ENCODE measurements at places on chromosomes 3 and 15. TPM values are rescaled to one million over a fixed set of nuclear protein-coding genes. Genes with fewer than 3 reads are reported as not detected.
A peak's percentile ranks its signal among the peaks of the same experiment; 100 is the strongest.

DNA sequence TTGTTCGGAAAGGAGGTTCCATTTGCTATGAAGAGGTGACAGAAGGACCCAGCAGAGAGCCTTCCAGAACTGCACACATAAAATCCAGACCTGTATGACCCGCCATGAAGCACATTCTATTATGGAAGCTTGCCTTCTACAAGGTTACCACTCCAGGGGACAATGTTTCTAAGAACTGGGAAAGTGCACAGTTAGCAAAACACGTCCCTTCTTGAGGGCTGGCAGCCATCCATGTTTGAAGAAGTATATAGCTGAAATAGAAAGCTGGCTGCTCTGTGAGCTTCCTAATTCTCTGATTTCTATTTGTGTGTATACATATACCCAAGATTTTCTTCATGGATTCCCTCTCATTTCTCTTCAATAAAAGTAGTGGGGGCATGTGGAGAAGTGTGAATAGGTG is 74.6 kb downstream of the CNTN3 start:
- peak; percentile 28 for DNase-seq

VPS18 gene
- polyA plus RNA-seq = 12.6 TPM

DNA sequence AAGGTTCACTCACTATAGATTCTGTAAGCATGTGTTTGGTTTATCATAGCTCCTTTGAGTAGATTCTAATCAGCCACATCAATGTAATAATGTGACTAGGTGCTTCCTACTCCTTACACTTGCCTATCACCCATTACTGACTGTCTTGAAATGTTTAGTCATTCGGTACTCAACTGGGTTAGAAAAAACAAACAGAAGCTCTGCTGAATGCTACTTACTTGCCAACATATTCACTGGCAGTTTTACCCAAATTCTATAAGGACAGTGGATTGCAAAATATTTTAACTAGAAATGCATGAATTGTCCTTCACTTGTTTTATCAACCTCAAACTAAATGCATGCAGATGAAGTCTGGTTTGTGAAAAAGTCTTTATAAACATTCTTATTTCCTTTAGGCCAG is 352.1 kb upstream of the ALCAM start:
- no peak for DNase-seq

PROK2 gene
- polyA plus RNA-seq = not detected

DNA sequence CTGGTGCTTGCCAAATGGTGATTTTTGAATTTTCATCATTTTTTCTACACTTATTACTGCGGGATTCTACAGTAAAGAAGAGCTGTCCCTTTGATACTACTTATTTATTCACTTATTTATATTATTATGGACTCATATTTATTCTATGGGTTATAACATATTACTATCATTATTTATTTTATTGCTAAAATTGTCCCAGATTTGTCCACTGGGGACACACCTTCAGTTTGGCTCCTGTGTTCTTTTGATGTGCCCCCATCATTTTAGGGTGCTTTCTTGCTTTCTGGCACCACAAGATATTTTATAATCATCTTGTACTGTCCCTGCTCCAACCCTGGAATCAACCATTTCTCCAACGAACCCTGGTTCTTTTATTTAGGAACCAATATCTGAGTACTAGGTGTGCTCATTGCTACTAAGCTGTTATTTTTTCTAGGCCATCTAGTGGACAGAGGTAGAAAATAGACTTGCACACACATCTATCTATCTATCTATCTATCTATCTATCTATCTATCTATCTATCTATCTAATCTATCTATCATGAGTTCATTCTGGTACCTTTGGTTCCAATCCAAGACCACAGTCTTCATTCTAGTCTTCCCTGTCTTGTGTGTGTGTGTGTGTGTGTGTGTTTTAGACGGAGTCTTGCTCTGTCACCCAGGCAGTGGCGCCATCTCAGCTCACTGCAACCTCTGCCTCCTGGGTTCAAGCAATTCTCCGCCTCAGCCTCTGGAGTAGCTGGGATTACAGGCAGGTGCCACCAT is 16.0 kb downstream of the SLC22A14 start:
- DNase-seq = no peak

IFT57 gene
- polyA plus RNA-seq = 86.0 TPM

DTWD1 gene
- polyA plus RNA-seq = 51.2 TPM

- no peak for DNase-seq
Measured at GRCh38 chr3:153599685-153600084, 437.7 kb downstream of the RAP2B start.

DNA sequence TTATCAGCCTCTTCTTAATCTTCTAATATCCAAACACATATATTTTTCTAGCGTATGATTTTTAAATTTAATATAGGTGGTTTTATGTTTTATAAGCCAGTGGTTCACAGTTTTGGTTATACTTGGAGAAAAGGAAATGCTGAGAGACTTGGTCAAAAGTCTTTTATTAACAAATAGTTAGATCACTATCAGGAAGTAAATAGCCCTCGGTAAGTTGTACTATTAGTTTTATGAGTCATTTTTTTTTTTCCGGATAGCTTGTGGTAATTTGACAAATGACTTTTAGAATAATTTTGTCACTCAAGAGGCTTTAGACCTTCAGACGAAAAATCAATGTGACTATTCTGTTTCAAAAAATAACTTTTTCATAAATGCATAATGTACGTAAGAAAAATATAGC is 232.2 kb upstream of the ROBO1 start:
- DNase-seq = no peak

VEPH1 gene
- polyA plus RNA-seq = 28.5 TPM

KCNAB1 gene
- 1.7 TPM for polyA plus RNA-seq

- DNase-seq = no peak
Measured at GRCh38 chr3:155739154-155739553, 5.7 kb downstream of the PLCH1 start.

DNA sequence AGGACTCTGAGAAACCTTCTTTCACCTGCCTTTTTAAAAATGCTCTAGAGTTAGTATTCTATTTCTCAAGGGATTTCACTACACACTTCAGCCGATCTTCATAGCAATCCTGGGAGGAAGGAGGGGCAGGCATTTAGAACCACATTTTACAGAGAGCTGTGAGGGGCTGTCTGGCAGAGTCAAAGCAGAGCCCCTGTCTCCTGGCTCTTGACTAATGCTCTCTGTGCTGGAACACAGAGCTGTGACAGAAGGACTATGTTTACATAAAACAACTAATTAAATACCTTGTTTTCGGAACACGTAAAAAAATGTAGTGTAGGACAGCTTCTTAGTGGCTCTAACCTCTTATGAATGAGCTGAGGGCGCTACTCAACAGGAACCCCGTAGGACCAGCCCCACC is 7.6 kb upstream of the SPTBN5 start:
- no peak for DNase-seq

DNA sequence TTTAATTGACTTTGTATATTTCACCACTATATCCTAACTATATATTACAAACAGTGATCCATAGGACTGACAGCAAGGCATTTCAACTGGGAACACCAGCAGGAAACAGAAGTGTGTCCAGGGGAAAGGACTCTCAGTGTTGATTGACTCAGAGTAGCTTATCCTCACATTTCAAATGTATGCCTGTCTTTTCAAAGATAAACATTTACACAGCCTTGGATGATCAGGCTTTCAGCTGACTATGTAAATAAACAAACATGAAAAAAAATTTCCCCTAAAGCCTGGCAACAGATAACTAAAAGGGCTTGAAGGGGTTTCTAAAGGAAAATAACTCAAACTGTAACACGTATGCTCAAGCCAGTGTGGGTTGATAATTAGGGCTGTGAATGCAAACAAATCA is 321.8 kb downstream of the TBC1D5 start:
- DNase-seq = no peak

DNA sequence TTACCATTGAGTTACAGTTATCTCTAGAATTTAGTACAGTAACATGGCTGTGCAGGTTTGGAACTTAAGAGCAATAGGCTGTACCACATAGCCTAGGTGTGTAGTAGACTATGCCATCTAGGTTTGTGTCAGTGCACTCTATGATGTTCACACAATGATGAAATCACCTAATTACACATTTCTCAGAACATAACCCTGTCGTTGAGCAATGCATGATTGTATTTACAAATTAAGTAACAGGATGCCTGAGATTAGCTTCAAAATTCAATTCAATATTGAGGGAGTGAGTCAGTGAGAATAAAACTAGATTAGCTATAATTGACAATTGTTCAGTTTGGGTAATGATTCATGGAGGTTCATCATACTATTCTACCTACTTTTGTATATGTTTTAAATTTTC is 633.8 kb downstream of the IGSF11 start:
- DNase-seq = no peak

ISLR gene
- polyA plus RNA-seq = 45.1 TPM

CCDC71 gene
- 18.0 TPM for polyA plus RNA-seq

- DNase-seq = no peak
Measured at GRCh38 chr3:154588831-154589230, 158.8 kb upstream of the GPR149 start.

DNA sequence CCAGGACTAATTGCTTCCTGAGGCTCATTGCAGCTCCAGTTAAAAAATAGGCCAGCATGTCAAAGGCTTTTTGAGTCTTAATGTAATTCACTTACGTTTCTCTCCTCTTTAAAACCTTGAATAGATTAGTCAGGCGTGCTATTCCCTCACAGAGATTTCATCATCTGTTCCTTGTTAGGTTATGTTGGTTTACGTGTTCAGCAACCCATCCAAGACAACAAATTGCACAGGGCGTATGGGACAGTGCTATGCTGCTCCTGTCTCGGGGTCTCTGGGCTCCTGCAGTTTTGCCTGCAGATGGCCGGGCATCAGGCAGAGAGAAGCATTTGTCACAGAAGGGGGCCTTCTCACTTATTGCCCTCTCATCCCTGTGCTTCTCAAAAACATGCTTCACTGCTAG is 117.1 kb downstream of the CHDH start:
- DNase-seq = no peak

Measured in right lung (tissue), 10 donors.